Activated CD4-positive, alpha-beta T cell treated with anti-CD3 and anti-CD28 coated beads, Interleukin-2, amount 50 U/mL, for 48 hours (primary cell): ENCODE measurements at places on chromosomes 4 and X.

DNA sequence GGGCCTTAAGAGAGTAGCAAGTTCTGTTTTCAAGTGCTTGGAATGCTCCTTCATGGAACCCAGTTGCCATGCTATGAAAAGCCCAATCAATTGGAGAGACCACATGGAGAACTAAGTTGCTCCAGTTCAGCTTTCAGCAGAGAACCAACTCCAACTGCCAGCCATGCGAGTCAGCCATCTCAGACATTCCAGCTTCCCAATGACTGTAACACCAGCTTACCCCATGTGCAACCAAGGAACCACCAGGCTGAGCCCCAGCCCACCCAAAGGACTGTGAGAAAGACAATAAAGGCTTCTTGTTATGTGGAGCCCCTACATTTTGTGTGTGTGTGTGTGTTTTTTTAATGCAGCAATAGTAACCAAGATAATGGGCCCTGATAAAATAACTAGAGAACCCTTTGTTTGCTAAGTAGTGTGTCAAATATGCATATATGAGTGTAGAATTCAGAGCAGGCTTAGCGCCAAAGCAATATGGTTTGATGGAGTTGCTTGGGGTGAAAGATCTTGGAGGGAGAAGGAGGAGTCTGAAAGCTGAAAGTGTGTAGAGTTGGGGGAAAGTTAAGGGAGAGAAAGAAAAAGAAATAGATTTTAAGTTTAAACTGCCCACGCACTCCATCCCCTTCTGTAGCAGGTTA, 35.0 kb upstream of the CCKAR start:
- DNase-seq, result no peak

- DNase-seq, result no peak
Measured at GRCh38 chr4:16125571-16126445, 42.0 kb upstream of the PROM1 start.

GRCh38 chr4:62053974-62054373, 853.8 kb downstream of the ADGRL3 start:
- no peak for DNase-seq

- DNase-seq, result no peak
Measured at GRCh38 chr4:107380836-107381438, 339.1 kb downstream of the PAPSS1 start.

GRCh38 chr4:105965183-105965800, 70.0 kb downstream of the NPNT start:
- DNase-seq, result no peak

DNA sequence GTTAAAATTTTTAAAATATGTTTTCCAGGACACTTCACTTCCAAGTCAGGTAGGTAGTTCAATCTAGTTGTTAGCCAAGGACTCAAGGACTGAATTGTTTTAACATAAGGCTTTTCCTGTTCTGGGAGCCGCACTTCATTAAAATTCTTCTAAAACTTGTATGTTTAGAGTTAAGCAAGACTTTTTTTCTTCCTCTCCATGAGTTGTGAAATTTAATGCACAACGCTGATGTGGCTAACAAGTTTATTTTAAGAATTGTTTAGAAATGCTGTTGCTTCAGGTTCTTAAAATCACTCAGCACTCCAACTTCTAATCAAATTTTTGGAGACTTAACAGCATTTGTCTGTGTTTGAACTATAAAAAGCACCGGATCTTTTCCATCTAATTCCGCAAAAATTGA, 49.7 kb downstream of the XIAP start:
- DNase-seq, result no peak

- DNase-seq, result no peak
Measured at GRCh38 chrX:130593911-130594310, 192.1 kb downstream of the RBMX2 start.

DNA sequence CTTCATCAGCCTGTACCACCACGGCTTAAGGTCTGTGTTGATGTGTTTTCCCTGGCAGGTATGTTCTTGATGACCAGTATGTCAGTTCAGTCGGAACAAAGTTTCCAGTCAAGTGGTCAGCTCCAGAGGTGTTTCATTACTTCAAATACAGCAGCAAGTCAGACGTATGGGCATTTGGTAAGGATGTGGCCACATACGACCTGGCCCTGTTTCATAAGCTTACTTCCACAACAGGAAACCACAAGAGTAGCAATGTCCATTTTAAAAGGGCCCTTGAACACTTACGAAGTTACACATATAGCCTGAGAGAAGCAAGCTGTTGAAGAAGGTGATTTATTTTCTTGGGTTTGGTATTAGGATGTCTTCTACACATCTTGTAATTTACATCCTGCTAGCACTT, 46.1 kb downstream of the BMX start:
- no peak for DNase-seq

- DNase-seq, result no peak
Measured at GRCh38 chr4:38611676-38612075, 52.3 kb upstream of the KLF3 start.

GRCh38 chr4:5045097-5045496, 6.2 kb upstream of the STK32B start:
- no peak for DNase-seq

- DNase-seq, result no peak
Measured at GRCh38 chrX:70453024-70453618, 8.5 kb downstream of the DLG3 start.

GRCh38 chrX:133333154-133333750, 82.0 kb downstream of the GPC4 start:
- no peak for DNase-seq

DNA sequence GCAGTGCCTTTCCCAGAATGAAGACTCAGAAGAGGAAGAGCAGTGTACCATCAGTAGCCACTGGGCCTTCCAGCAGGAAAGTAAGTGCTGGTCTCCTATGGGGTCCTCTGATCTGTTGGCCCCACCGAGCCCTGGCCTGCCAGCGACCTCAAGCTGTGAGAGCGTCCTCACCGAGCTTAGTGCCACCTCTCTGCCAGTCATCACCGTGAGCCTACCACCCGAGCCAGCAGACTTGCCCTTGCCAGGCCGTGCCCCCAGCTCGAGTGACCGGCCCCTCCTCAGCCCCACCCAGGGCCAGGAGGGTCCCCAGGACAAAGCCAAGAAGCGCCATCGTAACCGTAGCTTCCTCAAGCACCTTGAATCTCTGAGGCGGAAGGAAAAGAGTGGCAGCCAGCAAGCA, 69.7 kb downstream of the STARD8 start:
- no peak for DNase-seq

- DNase-seq, result no peak
Measured at GRCh38 chrX:154046031-154046781, 26.5 kb upstream of the IRAK1 start.

- no peak for DNase-seq
Measured at GRCh38 chr4:43481526-43481925, 589.0 kb downstream of the GRXCR1 start.

DNA sequence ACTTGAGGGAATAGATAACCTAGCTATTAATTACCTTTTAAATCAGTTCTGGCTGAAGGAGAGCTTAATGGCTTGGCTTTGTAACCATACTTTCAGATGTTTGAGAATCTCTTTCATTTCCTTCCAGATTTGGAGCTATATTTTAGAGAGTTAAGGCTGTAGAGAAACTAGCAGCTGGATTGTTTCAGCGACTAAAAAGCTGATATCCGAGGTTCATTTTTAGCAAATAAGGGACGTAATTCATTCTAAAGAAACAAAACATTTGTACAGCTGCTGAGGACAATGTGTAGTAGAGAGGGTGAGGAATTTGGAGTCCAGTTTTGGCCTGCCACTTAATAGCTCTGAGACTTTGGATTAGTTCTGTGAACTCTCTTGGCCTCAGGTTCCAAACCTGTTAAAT, 12.2 kb downstream of the OSTC start:
- no peak for DNase-seq

GRCh38 chrX:54710920-54711319, 87.1 kb downstream of the ITIH6 start:
- no peak for DNase-seq

DNA sequence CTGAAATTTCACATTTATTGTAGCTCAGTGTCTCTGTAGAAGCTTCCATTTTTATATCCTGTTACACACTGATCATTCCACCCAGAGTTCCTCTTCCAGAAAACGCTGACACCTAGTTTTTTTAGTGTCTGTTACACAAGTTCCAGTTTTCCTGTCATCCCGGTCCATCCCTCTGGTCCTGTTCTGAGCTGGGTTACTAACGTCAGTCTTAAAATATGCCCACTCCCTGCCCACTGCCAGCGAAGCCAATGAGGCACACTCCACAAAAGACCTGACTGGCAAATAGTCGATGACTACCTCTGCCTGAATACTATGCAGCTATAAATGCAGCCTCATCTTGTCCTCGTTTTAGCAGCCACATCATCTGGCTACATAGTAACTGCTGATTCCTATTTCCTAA, 30.9 kb upstream of the DDX3X start:
- DNase-seq, result no peak

- DNase-seq, result no peak
Measured at GRCh38 chrX:39616098-39616729, 481.5 kb downstream of the BCOR start.

GRCh38 chrX:154090731-154091130, 6.8 kb downstream of the MECP2 start:
- no peak for DNase-seq

- no peak for DNase-seq
Measured at GRCh38 chrX:53235566-53235965, 10.6 kb upstream of the KDM5C start.

- DNase-seq, result no peak
Measured at GRCh38 chr4:80216100-80216761, 18.9 kb downstream of the PRDM8 start.

GRCh38 chrX:132940727-132941327, 17.6 kb downstream of the HS6ST2 start:
- no peak for DNase-seq

GRCh38 chrX:109537324-109537665, 651 bp downstream of the NXT2 start:
- no peak for DNase-seq

GRCh38 chr4:52019936-52020657, at the start of gene LRRC66:
Gene LRRC66, minus strand, starts transcription at chr4:52020363. Its CDS starts 2,750 bp downstream, at chr4:52017613.
- DNase-seq, result no peak

GRCh38 chr4:153420361-153420760, 45.8 kb upstream of the TMEM131L start:
- no peak for DNase-seq

GRCh38 chr4:126238013-126238412, 923.3 kb downstream of the FAT4 start:
- DNase-seq, result no peak

DNA sequence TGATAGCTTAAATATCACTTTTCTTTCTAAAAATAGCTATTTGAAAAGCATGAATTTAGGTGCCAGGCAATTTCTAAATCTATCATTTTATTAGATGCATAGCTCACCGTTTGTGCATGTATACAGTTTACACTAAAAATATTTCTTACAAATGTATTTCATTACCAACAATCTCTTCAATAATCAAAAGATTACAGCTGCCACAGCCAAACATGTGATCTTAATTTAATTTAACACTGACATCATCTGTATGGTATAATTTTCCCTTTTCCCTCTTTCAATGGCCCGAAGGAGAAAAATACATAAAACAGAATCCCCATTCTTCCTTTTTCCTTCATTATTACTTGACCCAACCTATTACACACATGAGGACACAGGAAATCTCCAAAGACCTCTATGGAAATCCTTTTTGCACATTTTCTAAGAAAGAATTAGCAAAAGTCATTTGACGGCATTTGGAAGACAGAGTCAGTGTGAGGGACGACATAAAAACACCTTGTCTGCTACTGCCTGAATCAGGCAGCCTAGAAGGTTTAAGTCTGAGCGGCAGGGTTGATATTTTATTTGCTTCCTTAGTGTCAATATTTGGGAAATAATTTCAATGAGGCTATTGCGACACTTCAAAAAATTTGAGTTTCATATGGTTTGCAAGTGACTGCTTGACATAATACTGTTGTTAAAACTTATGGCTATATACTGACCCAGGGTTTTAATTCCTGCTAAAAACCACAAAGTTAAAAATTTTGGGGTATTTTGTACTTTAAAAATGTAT, 111.2 kb downstream of the TTC29 start:
- DNase-seq, result no peak

- DNase-seq, result no peak
Measured at GRCh38 chrX:112846187-112846586, 5.6 kb upstream of the AMOT start.

DNA sequence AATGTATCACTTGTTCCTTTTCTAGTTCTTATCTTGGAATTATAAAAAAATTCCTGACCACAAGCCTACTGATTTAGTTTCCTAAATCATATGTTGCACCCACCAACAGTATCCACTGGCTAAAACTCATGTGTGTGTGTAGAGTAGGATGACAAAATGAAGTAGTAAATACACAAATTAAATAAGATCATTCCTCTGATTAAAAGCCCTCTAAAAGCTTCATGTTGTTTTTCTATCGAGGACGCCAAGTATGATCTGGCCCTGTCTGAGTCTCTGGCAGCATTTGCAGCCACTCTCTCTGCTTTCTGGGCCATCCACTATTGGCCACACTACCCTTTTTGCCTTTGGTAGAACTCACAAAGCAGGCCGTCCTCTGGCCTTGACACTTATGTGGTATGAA, 183.4 kb downstream of the PACRGL start:
- no peak for DNase-seq

GRCh38 chrX:81301877-81302276, 100.0 kb downstream of the SH3BGRL start:
- DNase-seq, result no peak

GRCh38 chrX:79366556-79366872, 620 bp downstream of the ITM2A start:
- no peak for DNase-seq

DNA sequence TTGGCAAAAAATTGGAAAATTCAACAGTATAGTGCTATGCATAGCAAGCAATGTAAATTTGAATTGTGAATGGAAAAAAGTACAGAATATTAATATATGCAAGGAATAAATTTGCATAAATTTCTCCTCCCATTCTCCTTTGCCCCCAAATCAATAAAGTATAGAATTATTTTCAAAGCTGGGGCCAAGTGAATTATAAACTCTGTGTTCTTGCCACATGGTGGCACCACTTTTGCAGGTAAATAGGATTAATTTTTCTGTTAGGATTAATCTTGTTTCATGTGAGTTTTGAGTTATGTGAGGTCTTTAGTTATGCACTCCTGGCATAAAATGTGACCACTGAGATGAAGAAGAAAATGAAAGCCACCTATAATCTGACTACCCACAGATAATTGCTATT, 19.9 kb downstream of the COPS4 start:
- DNase-seq, result no peak

GRCh38 chr4:3344104-3344503, 51.3 kb downstream of the RGS12 start:
- DNase-seq, result no peak

DNA sequence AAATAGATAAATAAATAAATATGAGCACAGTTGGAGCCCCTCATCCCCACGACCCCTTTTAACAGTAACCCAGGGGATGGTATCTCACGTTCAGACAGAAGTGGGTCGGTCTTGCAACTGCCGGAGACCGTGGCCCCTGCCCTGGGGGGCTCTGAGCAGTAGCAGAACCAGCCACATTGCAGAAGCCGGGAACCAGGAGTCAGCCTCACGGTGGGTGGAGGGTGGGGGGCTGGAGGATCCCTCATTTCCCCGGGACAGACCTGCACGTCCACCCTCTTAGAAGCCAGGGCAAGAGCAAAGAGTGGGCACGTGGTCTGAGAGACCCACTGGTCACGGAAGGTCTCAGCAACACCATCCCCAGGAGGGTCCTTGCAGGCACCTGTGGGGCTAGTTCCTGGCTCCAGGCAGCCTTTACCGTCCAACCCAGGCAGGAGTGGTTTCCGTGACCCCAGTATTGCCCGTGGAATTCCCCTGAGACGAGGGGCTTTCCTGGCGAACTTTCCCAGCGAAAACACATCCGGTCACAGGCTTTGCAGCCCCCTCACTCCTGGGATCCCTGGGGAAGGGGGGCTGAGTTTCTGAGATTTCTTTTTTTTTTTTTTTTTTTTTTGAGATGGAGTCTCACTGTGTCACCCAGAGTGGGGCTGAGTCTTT, 8.8 kb upstream of the IL3RA start:
- DNase-seq, result no peak
